T-helper 9 cell (primary cell): ENCODE measurements at places on chromosomes 4 and X.

GRCh38 chrX:28639451-28639850 lies 52.2 kb downstream of the IL1RAPL1 start:
- DNase-seq: no peak

GRCh38 chr4:128006592-128006991 lies 41.4 kb downstream of the ABHD18 start:
- no peak for DNase-seq

- DNase-seq: no peak
Observed at GRCh38 chr4:112956484-112956896, 93.0 kb upstream of the ANK2 start.

GRCh38 chr4:46894826-46895225 lies 14.2 kb downstream of the COX7B2 start:
- no peak for DNase-seq

DNA sequence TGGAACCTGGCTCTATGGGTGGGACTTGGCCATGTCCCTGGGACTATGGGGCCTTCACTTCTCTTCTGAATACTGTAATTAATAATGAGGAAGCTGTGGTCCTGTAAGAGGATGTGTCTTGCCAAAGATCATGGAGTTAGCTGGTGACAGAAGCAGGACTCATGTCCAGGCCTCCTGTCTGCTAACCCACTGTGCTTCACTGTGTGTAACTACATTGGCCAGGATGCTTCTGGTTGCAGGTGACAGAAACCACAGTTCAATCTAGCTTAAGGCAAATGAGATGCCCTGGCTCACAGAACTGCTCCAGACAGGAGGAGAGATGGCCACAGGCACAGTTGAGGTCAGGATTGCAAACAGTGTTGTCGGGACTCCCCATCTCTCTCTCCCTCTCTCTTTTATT lies 3.1 kb downstream of the MTMR1 start:
- DNase-seq: no peak

GRCh38 chrX:27597508-27597907 lies 7.4 kb downstream of the DCAF8L2 start:
- no peak for DNase-seq

DNA sequence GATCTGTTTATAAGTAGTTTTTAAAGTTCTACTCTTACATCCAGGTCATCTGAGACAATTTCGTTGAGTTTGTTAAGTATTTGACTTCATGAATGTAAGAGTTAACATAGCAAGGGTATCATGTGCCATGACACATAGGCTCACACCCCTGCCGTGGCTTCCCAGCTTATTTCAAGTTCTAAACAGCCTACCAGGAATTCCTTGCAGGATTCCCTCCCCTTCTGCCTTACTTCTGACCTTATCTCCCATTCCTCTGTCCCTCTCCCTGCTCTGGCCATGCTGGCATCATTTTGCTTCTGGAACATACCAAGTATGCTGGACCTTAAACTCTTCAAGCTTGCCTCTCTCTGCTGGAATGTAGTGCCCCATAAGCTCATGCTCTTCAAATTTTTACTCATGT lies 369.9 kb upstream of the PCDH7 start:
- no peak for DNase-seq

- DNase-seq: peak; percentile 60
Observed at GRCh38 chr4:2837904-2838496, 5.6 kb upstream of the ADD1 start.

DNA sequence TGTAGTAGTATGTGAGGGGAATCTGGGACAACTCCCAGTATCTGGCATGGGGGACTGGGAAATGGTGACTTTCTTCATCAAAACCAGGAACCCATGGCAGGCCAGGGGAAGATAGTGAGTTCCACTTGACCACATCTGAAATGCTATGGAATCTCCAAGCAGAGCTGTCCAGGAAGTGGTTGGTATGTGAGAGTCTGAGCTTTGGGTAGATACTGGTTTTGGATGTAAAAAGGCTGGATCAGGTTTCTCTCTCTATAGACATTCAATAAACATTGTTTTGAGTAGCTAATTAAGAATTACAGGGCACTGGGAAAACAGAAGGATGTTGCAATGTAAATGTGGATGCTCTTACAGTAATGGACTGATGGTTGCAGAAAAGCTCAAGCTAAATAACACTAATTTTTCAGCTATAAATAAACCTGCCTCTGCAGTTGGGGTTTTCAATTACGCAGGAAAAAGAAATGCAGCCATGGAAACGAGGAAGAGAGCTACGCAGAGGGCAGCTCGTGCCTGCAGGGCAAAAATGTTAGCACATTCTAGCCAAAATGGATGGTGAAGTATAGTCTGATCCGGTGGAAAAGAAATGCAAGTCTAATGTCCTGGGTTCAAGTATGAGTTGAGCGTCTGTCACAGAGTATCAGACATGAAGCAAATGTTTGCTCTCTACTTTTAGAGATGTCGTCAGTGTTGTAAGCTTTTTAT lies 13.4 kb upstream of the CHRNA9 start:
- DNase-seq: no peak

DNA sequence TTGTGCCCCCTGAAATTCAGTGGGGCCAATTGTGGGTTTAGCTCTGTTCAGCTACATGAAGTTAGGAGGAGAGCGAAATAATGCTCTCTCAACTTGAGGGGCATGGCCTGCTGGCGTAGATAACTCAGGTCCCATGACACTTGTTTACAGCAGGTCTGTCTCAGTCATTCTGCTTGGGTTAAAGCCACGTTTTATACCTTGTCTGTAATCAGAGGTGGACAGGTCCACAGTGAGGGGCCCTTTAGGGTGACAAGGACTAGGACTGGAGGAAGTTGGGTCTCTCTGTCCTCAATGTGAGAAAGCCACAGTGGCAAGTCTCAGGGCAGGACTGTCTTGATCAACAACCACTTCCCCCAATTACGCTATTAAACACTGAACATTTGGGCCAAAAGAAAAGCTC lies 49.0 kb downstream of the PDHA1 start:
- DNase-seq: no peak

- no peak for DNase-seq
Observed at GRCh38 chr4:112818594-112818965, 181.6 kb downstream of the LARP7 start.

- DNase-seq: no peak
Observed at GRCh38 chr4:4941751-4942150, 77.5 kb downstream of the CYTL1 start.
